RWPE1 (cell line): ENCODE measurements at places on chromosomes 1 and 21.
A peak's percentile ranks its signal among the peaks of the same experiment; 100 is the strongest.

DNA sequence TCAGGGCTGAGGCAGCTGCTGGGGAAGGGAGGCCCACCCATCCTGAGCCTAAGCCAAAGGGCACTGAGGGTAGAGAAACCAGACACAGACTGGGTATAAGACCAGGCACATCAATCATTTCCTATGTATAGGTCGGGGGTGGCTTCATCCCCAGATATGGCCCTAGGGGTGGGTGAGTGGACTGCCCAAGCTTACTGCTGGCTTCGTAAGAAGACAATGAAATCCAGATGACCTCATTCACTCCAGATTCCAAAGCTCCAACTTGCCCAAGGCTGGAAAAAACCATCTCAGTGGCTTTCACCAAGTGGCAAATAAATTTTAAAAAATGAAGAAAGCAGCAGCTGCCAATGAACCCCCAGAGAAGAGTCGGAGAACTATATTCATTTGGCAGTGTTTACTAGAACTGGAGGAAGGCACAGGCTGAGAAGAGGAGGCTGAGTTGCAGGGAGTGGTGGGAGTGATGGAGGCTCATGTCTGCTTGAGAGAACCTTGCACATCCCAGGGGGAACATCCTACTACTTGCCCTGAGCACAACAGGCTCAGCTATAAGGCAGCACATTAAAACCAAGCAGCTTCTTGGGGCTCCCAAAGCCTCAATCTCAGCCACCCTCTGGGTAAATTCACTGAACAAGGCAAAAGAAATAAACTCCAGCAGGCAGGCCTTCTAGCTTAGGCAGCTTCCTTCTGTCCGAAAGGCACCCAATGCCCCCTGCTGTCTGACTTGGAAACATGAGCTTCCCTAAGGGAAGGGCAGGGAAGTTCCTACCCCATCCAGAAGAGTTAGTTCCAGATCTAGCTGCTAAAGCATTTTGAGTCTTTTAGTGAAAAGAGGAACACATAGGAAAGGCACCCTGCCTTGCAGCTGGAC is 14.1 kb downstream of the PEA15 start:
- DNase-seq: peak; percentile 45

DNA sequence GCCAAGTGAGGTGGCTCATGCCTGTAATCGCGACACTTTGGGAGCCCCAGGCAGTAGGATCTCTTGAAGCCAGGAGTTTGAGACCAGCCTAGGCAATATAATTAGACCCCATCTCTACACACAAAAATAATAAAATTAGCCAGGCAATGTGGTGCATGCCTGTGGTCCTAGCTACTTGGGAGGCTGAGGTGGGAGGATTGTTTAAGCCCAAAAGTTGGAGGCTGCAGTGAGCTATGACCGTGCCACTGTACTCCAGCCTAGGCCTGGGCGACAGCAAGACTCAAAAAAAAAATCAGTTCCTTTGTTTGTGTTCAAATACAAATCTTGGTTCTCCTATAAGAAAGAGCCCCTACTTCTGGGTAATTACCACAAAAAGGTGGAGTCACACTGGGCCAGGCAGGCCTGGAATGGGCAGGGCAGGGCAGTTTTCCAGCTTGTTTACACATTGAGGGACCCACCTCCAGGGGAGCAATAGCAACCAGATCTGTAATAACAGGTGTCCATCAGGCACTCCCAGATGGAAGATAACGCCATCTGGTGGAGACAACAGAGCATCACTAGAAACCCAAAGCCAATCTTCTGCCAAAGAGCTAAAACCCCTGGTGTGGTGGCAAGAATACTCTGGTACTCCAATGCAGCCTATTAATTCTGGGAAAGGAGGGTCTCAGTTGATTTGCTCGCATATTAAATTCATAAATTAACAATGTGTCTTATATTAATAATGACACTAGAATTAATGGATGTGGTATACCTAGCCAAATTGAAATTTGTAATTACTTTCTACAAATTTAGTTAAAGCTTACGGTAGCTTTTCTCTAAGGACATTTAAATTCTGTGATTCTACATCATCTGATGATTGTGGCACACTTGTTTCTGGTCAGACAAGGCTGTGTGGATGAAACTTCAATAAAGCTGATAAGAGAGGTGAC is 13.2 kb downstream of the PPP1R15B start:
- peak; percentile 98 for DNase-seq

- no peak for DNase-seq
Measured at GRCh38 chr1:165823552-165824268, 3.7 kb upstream of the UCK2 start.

DNA sequence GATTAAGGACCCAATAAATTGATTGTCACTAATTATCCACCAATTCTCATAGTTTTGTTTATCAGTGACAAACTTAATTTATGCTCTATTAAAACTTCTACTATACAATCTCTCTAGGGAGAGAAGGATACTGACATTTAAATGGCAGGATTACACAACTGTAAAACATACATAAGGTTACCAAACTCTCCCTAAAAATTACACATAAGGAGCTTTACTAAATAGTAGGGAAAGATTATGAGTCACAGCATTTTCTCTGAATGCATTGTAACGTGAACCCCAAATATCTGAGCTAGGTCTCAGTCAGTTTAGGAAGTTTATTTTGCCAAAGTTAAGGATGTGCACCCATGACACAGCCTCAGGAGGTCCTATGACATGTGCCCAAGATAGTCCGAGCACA is 2140.6 kb downstream of the NCAM2 start:
- no peak for DNase-seq

- no peak for DNase-seq
Measured at GRCh38 chr1:2368053-2368744, 23.2 kb downstream of the MORN1 start.

DNA sequence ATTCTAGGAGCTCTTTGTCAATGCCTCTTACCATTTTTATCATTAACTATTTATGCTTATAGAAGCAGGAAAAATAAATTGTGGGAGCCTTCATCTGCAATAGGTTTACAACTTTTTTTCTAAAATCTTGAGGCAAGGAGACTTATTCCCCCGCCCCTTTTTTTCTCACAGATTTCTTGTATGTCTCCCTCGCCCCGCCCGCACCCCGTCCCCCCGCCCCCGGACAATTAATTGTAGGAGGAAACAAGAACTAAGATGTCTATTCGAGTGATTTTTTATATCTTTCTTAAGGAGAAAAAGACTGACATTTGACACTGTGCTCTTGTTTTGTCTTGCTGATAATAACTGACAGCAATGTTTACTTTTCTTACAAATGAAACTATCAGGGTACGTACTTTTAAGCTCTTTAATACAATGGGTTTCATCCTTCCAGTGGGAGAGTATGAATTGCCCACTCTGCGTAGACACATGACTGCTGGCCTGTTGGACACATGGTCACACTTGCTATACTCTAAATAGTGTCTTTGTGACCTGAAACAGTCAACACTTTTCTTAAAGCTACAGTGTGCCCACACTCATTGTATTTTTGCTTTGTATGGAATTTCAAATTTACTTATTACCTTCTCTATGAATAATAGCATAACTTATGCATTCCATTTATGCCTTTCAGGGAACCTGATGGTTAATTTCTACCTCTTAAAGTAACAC is 1.5 kb upstream of the IVNS1ABP start:
- no peak for DNase-seq

DNA sequence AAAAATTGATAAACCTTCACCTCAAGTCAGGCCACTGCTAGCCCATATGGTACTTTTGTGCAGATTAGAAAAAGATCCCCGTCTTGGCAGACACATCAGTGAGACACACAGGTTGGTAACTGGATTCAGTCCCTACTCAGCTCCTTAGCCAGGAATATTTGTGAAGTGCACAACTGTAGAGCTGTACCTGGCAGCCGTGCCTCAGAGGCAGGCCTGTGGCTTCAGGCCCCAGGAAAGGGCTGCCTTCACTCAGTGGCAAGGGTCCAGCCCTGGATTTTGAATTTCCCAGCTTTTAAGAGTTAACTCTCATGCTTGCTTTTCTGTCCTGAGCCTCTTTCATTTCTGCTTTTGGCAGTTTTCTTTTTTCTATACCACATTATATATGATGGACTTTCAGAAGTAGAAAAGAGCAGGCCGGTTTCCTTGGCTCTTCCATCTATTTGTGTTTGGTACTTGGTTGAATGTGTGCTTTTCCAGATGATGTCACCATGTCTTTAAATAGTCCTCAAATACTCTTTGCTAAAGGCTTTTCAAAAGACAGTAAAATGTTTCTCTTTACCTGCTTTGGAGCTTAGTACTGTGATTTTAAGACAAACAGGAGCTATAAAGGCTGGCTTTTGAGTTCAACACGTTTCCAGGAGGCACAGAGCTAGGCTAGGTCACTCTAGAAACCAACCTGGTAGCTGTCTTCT is 186.6 kb downstream of the AK5 start:
- DNase-seq: no peak

GRCh38 chr1:67889953-67890567 is 56.8 kb upstream of the GNG12 start:
- peak; percentile 80 for DNase-seq

GRCh38 chr21:44701541-44701940 is 4.6 kb downstream of the KRTAP10-12 start:
- DNase-seq: no peak

DNA sequence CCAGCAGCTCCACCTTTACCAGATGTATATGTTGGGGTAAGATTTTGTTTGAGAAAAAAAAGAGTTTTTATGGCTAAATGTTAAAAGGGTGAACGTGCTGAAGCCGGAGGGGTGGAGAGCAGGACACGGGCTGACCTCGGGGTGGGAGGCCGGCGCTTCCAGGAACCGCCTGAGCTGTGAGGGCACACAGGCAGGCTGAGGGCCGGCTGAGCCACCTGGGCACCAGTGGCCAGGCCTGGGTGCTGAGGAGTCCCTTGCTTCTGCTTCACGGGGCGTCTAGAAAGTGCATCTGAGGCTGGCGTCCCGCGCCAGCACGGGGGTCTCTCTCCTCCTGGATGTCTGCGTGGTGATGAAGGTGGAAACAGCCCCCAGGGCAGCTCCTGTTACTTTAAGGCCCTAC is 33.6 kb upstream of the ADARB1 start:
- no peak for DNase-seq

GRCh38 chr21:37829447-37829846 is 86.8 kb downstream of the KCNJ6 start:
- peak; percentile 51 for DNase-seq

GRCh38 chr1:24047110-24047477 is 64.8 kb downstream of the MYOM3 start:
- peak; percentile 77 for DNase-seq

GRCh38 chr1:24925082-24925779 is 4.8 kb downstream of the RUNX3 start:
- DNase-seq: no peak

- peak; percentile 34 for DNase-seq
Measured at GRCh38 chr1:46333300-46334029, 7.1 kb upstream of the NSUN4 start.

DNA sequence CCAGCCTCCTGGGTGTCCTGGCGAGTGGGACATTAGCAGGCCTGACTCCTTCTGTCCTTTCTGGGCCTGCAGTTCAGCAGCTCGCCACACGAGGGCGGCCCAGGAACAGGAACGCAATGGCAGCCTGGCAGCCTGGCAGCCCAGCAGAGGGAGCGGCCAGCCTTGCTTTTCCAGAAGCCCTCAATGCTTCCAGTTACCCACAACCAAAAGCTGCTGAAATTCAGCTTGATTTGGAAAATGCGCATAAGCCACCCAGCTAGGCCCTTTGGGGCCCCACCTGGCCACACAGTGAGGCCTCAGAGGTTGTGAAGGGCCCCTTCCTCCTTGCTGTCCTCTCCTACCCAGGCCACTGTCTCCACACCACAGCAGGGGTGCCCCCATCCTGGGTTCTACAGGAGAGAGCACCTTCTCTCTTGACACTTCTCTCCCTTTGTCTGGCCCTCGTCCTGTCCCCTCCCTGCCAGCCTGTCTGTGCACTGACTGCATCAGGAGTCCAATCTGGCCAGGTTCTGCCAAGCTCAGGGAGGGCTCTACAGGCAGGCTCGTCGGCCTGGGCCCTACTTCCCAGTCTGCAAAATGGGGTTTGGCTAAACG is 103.4 kb upstream of the VAMP3 start:
- peak; percentile 74 for DNase-seq

DNA sequence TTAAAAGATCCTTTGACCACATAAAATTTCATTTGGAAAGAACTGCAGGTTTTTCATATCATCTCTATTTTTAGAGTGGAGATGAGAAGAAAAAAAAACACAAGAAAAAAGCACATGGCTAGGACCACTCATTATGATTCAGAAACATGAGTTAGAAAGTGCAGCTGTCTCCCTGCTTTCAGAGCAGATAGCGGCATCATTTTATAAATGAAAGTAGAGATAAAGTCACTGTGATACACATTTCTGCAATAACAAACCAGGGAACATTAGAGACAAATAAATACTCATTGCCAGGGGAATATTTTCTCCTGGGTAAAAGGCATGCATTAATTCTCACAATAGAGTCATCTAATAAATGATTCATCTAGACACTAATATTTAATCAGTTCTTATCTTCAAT is 87.5 kb upstream of the PLPPR4 start:
- no peak for DNase-seq

DNA sequence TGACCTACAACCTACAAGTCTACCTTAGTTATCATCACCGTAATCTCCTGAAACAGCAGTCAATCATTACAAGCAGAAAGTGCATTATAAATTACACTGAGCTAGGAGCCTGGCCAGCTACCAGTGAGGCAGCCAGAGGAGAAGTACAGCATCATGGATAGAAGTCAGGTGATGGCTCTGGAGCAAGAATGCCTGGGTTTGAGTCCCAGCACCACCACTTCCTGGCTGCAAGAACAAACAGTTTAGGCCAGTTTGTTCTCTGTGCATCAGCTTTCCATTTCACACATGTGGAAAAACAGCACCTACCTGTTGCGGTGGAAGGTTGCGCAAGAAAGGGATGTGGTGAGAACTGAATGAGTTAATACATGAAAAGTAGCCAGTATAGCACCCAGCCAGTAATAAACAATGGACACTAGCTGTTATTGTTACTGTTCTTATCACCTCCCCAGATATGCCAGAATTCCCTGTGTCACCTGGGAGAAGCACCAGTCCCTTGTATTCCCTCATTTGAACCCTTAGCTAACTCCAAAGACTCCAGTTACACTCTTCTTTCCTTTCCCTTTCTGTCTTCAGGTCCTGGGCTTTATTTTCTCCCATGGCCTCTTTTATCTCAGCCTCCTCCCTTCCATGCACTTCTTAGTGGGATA is 9.0 kb downstream of the CREG1 start:
- DNase-seq: peak; percentile 58

GRCh38 chr1:27360159-27361043 is 6.4 kb downstream of the MAP3K6 start:
- DNase-seq: no peak

GRCh38 chr1:38658883-38659282 is 200.7 kb downstream of the RRAGC start:
- no peak for DNase-seq

GRCh38 chr1:163230827-163231226 is 28.1 kb upstream of the RGS5 start:
- no peak for DNase-seq

- DNase-seq: no peak
Measured at GRCh38 chr1:89610457-89611011, 22.4 kb upstream of the LRRC8C start.

GRCh38 chr1:200850554-200850953 is 22.2 kb upstream of the GPR25 start:
- no peak for DNase-seq

DNA sequence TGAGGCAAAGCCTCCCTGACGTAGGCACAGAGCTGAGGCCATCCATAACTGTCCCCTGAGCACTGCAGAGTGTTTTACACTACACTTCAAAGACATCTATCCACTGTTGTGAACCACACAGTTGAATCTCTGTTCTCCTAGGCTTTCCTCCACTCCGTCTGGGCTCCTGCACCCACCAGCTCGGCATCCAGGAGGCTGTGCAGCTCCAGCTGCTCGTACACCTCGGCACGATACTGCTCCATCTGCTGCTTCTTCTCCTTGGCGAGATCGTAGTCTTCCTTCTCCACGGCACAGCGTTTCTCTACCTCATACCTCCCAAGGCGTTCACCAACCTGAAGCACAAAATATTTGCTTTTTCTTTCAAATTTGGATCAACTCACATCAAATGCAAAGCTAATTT is 18.2 kb downstream of the CEP104 start:
- no peak for DNase-seq
